ENCODE measurements at places on chromosomes 5 and 9.

DNA sequence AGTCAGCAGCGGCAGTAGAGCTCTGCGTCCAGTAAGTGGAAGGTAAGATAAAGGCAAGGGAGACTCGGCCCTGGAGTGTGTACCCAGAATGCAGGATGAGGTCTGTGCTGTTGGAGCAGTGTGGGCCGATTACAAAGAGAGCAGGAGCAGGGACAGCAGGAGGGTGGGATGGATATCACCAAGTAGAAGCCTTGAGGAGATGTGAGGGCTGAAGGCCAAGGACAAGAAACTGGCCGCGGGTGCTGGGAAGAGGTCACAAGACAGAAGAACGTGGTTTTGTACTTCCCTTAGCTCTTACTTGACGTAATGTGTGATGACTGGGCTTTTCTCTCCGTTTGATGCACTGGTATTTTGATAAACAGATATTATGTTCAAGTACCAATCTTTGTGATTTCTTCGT is 43.7 kb downstream of the OR2V1 start:
- no peak for DNase-seq

DNA sequence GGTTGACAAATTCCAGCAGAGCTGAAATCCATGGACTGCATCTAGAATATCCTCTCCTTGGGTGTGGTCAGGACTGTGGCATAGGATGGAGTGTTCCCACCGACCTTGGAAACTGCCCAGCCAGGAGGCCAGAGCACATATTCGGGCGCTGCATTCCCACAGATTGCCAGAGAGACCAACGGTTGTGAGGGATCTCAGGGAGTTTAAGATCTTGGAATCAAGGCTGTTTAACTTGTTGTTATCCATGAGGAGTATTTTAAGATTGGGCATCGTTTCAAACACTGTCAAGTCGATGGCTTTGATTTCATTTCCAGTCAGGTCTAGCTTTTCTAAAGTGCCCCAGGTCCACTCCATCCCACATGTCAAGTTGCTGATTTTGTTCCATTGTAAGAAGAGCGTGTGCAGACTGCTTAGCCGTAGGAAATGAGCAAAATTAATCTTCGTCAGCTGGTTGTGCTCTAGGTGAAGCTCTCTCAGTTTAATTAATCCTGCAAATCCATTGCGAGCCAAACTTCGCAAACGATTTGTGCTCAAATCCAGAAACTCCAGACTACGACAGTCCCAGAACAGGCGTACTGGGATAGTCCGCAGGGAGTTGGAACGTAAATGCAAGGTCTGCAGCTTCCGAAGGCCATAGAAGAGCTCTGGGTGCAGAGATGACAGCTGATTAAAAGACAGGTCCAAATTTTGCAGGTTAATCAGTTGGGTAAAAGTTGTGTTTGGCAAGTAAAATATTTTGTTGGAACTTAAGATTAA is 1.5 kb downstream of the LRRTM2 start:
- DNase-seq, result no peak

GRCh38 chr9:105637787-105638395 is 24.4 kb upstream of the TAL2 start:
- DNase-seq, result no peak

- no peak for DNase-seq
Measured at GRCh38 chr5:179926657-179927056, 19.0 kb upstream of the TBC1D9B start.

- no peak for DNase-seq
Measured at GRCh38 chr5:96537386-96537785, 104.3 kb upstream of the PCSK1 start.

DNA sequence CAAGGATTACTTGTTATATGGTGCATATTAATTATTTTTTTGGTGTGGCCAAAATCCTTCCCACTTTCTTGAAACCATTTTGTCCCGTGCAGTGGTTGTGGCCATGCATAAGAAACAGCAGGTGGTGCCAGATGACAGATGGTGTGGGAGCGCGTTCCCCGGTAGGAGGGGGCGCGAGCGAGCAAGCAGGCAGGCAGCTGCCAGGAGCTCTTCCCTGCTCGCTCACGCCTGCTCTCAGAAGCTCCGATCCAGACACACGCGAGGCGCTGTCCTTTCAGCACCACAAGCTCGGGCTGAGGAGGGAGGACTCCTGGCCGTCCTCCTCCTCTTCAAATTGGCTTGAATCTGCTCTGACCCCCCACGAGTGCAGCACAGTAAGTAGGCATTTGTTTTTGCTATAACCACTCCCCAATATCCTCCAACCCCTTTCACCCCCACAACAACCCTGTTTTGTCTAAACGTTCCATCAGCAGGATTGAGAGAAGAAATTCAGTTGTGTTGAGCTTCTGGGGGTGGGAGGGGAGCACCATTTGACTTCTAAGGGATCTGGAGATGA is at the start of gene NSG2:
NSG2 (plus strand) TSS at position 237 of the 556 bp plus-strand sequence. CDS start 1,050 bp downstream, outside the sequence.
- peak; percentile 37 for DNase-seq

DNA sequence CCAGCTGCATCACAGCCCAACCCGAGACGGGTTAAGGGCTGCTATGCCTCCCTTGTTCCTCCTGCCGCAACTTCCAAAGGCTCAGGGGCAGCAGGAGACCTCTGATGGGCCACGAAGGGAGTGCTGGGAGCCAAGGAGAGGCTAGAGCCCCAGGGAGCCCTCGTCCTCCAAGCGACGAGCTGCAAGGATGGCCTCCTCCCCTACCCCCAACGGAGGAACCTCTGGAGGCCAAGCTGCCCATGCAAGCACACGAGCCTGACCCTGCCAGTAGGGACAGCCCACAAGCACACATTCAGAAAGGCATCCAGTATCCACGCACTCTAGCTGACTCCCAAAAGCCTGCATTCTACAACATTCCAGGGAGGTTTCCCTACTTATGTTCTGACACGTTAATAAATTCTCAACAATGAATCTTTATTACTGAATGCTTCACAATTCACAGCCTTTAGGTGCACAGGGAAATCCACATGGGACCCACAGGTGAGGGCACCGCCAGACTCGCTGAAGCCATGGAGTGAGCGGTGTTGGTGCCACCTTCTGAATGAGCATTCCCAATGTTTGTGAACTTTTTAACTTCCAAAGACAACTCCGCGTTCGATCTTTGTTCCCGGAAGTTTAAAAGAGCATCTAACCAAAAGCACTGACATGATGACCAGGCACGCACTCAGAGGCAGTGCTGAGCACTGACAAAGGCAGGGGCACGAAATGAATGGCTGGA is 28.7 kb downstream of the IPPK start:
- no peak for DNase-seq

DNA sequence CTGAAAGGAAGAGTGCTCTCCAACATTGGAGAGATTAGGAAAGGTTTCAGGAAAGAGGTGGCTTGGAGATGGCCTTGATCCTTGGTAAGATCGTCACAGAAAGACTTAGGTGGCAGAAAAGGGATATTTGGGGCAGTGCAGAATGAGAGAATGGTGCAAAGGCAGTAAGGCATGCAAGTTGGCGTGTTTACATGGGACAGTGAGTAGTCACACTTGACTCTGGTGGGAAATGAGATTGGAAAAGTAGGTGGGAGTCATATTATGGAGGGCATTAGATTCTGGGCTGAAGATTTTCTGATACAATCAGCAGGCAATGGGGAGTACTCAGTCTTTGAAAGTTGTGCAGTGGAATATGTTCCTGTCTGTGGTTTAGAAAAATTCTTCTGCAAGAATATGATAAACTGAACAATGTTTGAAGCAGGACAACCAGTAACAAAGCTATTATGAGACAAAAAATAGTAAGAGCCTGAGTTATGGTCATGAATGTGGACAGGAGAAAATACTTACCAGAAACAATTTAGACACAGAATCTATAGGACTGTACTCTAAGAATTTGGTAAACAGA is 76.2 kb upstream of the ANKRD55 start:
- DNase-seq, result no peak

DNA sequence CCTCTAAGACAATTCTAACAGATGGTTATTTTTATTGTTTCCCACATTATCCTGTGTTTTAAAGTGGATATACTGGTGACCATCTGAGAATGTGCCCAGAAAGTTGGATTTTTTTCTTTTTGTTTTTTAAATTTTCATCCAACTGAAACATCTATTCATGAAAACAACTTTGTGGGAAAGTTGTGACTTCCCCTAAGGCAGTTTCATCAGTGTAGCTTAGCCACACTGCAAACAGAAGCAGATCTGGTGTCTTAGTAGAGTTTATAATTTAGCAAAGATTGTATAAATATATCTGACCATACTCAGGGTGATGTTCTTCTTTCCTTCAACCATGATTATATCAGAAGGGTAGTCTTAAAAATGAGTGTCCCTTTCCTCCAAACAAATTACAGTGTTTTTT is 1241.3 kb downstream of the MAT2B start:
- DNase-seq, result no peak

DNA sequence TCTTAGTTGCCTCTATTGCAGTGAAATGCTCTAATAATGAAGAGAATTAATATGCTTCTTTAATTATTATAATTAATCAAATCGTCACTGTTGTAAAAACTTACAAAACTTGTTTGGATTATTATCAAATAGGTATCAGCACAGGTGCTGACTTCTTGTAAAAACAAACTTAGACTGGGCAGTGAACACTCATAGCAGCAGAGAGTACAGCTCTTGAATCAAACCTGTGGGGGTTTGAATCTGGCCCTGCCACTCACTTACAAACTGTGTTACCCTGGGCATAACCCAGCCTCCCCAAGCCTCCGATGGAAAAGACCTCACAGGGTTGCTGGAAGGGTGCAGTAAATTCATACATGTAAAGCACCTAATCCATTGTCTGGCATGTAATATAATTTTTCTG is 35.1 kb downstream of the MAP3K1 start:
- no peak for DNase-seq

- no peak for DNase-seq
Measured at GRCh38 chr5:149870697-149871096, 73.9 kb downstream of the PDE6A start.

DNA sequence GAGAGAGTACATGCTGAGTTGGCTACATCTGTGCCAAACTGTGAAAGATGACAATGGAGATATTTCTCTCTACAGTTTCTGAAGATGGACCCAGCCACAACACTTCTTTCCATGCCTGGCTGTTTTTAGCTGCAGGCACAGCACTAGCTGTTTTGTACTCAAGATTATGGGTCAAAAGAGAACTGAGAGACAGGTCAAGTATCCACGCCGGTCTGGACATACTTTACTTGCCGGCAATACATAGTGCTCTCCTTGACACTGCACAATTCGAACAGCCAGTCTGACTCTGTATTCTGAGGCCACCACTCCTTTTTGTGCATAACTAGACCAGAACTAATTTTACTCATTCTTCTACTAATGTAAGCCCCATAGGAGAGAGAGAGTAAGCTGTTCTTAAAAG is 2.6 kb downstream of the PRLR start:
- DNase-seq, result no peak

GRCh38 chr5:139126711-139127111 is 71.5 kb downstream of the SIL1 start:
- no peak for DNase-seq

DNA sequence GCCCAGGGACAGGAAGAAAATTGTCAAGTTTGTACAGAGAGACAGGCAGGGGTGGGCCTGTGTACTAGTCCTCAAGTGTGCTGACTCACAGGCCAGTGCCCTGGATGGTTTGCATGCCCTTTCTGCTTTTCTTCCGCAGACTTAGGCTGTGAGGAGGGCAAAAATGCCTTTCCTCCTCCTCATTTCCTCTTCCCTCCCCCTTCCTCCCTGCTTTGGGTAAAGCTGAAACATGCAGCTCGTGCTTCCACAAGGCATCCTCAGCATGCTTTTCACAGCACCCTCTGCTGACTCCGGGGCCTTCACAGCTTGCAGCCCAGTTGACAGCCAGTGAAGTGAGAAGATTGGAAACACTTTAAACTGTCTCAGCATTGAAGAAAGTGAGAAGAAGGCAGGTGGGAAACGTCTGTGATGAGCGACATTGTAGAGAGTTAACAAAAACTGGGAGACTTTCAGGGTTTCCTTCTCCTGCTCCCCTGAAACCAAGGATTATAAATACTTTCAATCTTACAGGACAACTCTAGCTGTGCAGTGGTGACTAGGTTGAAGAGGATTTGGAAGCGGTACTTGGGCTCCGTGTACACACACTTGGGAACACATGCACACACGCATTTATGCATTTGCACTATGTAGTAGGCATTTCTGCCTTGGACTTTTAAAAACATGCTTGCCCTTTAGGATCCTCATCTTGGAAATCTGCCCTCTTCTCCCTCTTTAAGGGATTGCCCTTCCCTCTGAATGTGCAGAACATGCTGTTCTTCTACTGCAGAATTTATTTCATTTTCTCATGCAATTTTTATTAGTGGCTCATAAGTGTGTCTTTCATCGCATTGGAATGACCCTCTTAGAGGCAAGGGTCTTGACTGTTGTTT is 138.8 kb downstream of the GRIA1 start:
- no peak for DNase-seq

GRCh38 chr5:112630246-112631009 is 107.3 kb upstream of the APC start:
- DNase-seq, result no peak

GRCh38 chr5:173334808-173335207 is 6.6 kb upstream of the STC2 start:
- DNase-seq, result no peak

Measured in GM19239 (cell line).